ENCODE measurements at places on chromosomes 3 and 15.

DNA sequence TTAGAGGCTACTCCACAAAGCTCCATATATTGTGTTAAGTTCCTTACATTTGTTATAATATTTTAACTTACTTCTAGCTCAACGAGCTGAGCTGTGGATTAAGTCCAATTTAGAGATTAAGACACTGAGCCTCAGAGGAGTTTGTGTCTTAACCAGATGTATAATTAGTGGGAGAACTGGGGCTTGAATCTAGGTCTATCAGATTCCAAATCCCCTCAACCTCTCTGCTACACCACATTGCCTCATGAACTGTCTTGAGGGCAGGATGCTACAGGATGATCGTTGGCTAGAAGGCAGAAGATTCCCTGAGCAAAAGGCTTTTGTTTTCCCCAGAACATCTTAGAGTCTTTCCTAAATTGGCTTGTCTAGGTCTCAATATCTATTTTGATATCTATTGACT, 890.8 kb downstream of the NAALADL2 start:
- no peak for DNase-seq

- no peak for DNase-seq
Measured at GRCh38 chr3:129626744-129627349, 20.4 kb upstream of the PLXND1 start.

- no peak for DNase-seq
Measured at GRCh38 chr3:155386919-155387318, 93.4 kb upstream of the STRIT1 start.

DNA sequence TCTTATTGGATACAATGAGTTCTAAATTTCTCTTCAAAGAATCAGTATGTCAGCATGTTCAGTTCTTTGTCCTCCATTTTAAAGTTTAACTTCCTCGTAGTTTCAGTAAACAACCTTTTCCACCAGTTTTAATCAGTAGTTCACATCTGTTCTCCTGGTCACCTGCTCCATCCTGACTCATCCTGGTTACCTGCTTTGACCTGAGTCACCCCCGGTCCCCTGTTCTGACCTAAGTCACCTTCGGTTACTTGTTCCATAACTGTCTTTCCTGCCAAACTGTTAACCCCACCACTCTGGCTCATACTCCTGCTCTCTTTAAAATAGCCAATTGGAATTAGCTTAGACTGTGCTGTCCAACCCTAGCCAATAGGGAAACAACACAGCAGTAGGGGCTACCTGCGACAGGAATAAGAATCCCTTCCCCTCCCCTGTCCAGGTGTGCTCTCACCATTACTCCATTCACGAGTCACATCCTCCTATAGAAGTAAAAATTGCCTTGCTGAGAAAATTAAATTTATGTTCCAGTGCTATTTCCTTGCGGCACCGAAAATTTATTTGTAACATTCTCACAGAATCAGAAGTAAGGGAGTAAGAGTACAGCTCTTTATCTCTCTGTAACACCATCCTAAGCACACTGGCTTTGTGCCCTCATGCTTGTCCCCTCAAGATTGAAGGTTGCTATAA, 23.8 kb downstream of the TRANK1 start:
- DNase-seq: no peak

- DNase-seq: no peak
Measured at GRCh38 chr15:92947071-92947730, 47.1 kb downstream of the CHD2 start.

DNA sequence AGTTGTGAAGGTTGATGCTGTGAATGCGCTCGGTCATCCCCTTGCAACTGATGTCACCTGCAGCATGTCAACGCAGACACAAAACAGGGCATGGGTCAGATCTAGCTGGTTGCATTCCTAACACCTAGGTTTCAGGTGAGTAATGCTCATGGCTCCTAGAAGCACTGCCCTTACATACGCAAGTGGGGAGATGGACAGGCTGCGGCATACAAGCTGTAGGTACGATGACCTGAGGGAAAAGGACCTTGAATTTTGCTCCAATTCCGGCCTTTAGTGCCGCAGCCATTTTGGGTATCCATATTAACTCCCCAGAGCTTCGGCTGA, 58.0 kb downstream of the TIGIT start:
- no peak for DNase-seq

- no peak for DNase-seq
Measured at GRCh38 chr15:76258460-76258859, 52.8 kb downstream of the ETFA start.

GRCh38 chr15:93983526-93983925, 247.8 kb upstream of the MCTP2 start:
- DNase-seq: no peak

GRCh38 chr3:16599694-16600093, 5.5 kb downstream of the DAZL start:
- no peak for DNase-seq

GRCh38 chr3:27666708-27667107, 55.4 kb downstream of the EOMES start:
- DNase-seq: peak; percentile 71

- DNase-seq: no peak
Measured at GRCh38 chr3:10845839-10846656, 30.0 kb downstream of the SLC6A11 start.

- DNase-seq: no peak
Measured at GRCh38 chr15:32981536-32981935, 213.0 kb downstream of the FMN1 start.

DNA sequence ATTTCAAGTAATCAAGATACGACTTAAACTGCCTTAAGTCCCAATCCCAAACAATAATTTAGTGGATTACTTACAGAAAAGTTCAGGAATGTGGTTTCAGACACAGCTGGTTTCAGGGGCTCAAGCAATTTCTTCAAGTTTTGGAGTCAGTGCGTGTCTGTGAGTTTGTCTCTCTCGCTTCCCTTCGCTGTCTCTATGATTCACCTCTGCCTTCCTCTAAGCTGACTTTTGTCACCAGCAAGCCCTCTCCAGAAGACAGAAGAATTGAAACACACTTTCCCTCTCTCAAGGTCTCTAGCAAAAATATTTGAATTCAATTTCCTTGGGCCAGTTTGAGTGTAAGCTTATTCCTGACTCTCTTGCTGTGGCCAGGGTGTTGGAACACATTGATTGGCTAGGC, 392.4 kb downstream of the EDEM1 start:
- no peak for DNase-seq

DNA sequence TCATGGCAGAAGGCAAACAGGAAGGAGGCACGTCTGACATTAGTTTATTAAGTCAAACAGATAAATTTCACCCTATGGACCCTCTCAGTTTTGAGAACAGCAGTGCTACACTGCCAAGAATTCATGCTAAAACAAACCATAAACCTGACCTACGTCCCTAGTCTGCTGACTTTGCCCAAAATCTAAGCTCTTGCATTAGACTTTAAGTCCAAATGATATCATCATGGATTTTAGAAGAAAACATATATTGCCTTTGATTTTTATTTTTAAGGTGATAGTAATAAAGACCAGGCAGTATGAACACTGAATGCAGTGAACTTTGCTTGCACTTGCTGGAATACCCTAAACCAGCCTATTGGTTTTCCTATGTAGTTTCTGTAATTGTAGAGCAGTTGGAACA, 79.6 kb upstream of the GADL1 start:
- no peak for DNase-seq

- DNase-seq: no peak
Measured at GRCh38 chr3:180626844-180627243, 24.9 kb downstream of the TTC14 start.

DNA sequence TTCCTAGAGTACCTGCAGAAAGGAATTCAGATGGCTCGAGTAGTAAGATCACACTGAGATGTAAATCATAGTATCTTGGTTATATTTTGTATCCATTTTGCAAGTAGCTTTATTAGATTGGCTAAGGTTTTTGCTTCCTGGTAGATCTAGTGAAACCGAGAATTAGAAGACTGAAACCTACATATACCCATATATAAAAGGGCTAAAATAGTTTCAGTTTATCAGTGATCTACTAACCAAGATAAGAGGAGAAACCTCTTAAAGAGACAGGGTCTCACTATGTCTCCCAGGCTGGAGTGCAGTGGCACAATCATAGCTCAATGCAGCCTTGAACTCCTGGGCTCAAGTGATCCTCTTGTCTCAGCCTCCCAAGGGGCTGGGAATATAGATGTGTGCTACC, 135.3 kb downstream of the PCCB start:
- no peak for DNase-seq

Measured in SK-N-DZ (cell line).